ENCODE measurements at places on chromosomes 1 and 21. TPM values are rescaled to one million over a fixed set of nuclear protein-coding genes. Genes with fewer than 3 reads are reported as not detected.

Gene GFI1
- total RNA-seq = 1.1 TPM

Gene SLC19A1
- total RNA-seq = 41.2 TPM

Gene MEX3A
- total RNA-seq = 5.3 TPM

- DNase-seq = no peak
These were observed 233.9 kb upstream of the CAMK1G start for GRCh38 chr1:209349363-209350308.

DNA sequence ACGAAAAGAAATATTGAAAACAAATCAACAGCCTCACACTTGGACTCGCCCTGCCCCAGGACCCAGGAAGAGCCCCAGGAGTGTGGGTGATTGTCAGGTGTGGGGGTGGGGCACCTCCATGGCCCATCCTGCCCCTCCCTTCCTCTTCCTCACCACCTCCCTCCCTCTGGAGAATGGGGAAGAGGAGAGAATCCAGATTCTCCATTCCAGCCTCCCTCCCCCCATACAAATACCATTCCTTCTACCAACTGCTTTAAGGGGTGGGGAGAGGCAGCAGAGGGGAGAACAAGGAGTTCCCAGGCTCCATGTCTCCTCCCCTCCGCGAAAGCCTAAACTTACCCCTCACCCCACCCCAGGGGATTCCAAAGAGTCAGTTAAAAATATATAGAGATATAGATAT is 36.7 kb downstream of the MEF2D start:
- DNase-seq = no peak

Data from OCI-LY7 (cell line).